A549 treated with CORT108297 at 1 μM for 4 hours (cell line): ENCODE measurements at places on chromosomes 5 and 9. TPM values are rescaled to one million over a fixed set of nuclear protein-coding genes. Genes with fewer than 3 reads are reported as not detected.

GFPT2 gene
- 47.3 to 56.1 TPM (median 53.7 TPM) in 5 replicates for total RNA-seq

MARCHF3 gene
- total RNA-seq: 0.45 to 1.3 TPM (median 1.0 TPM) in 5 replicates

PLGRKT gene
- 21.1 to 27.6 TPM (median 23.2 TPM) in 5 replicates for total RNA-seq

LHX6 gene
- total RNA-seq: 0.41 to 0.61 TPM (median 0.44 TPM) in 5 replicates

SPATA31E1 gene
- 0.03 TPM in 1 of 5 replicates, not detected in the others for total RNA-seq

PDE6A gene
- 0.13 to 0.21 TPM (median 0.13 TPM) in 5 replicates for total RNA-seq

DOCK2 gene
- 1.3 to 4.0 TPM (median 2.9 TPM) in 5 replicates for total RNA-seq

RGMB gene
- total RNA-seq: 5.9 to 9.0 TPM (median 7.7 TPM) in 5 replicates

TIMD4 gene
- 0.97 to 1.5 TPM (median 1.3 TPM) in 5 replicates for total RNA-seq

PCDHA5 gene
- total RNA-seq: 0.47 to 0.79 TPM (median 0.70 TPM) in 5 replicates

TMEM171 gene
- total RNA-seq: 4.8 to 7.5 TPM (median 6.2 TPM) in 5 replicates

POU5F2 gene
- 0.01 TPM in 1 of 5 replicates, not detected in the others for total RNA-seq

SLC23A1 gene
- total RNA-seq: 0.92 to 1.5 TPM (median 1.4 TPM) in 5 replicates

FGFR4 gene
- 15.5 to 26.2 TPM (median 25.0 TPM) in 5 replicates for total RNA-seq

STPG3 gene
- 0.07 TPM in 1 of 5 replicates, not detected in the others for total RNA-seq

AGXT2 gene
- total RNA-seq: not detected in 5 replicates

C8G gene
- 0.88 to 2.3 TPM (median 1.3 TPM) in 5 replicates for total RNA-seq

TRIM36 gene
- total RNA-seq: 1.5 to 2.2 TPM (median 2.0 TPM) in 5 replicates

ASTN2 gene
- total RNA-seq: 4.3 to 5.8 TPM (median 5.3 TPM) in 5 replicates

C9orf50 gene
- total RNA-seq: 0.10 to 0.12 TPM in 2 of 5 replicates, not detected in the others

GIN1 gene
- total RNA-seq: 3.2 to 10.1 TPM (median 4.3 TPM) in 5 replicates

GARIN3 gene
- not detected in 5 replicates for total RNA-seq

INSL6 gene
- not detected in 5 replicates for total RNA-seq

SPATA31C1 gene
- not detected in 5 replicates for total RNA-seq

C6 gene
- not detected in 5 replicates for total RNA-seq

POLR3G gene
- total RNA-seq: 12.9 to 16.7 TPM (median 14.0 TPM) in 5 replicates

RNF183 gene
- total RNA-seq: 0.15 TPM in 1 of 5 replicates, not detected in the others

ADRB2 gene
- total RNA-seq: 0.55 to 0.87 TPM (median 0.69 TPM) in 5 replicates

UBAP1 gene
- 38.7 to 47.6 TPM (median 42.6 TPM) in 5 replicates for total RNA-seq

RELL2 gene
- total RNA-seq: 2.9 to 5.2 TPM (median 4.9 TPM) in 5 replicates

LEAP2 gene
- total RNA-seq: 0.73 to 1.6 TPM (median 1.1 TPM) in 5 replicates

ZNF354B gene
- 4.3 to 5.9 TPM (median 5.7 TPM) in 5 replicates for total RNA-seq

MINAR2 gene
- total RNA-seq: not detected in 5 replicates

DRD1 gene
- 0.28 to 0.96 TPM (median 0.47 TPM) in 5 replicates for total RNA-seq

TMOD1 gene
- 2.3 to 2.9 TPM (median 2.5 TPM) in 5 replicates for total RNA-seq

SLIT3 gene
- total RNA-seq: 13.1 to 21.4 TPM (median 17.2 TPM) in 5 replicates

POLR1E gene
- total RNA-seq: 37.2 to 41.3 TPM (median 38.8 TPM) in 5 replicates

SHROOM1 gene
- total RNA-seq: 8.6 to 10.5 TPM (median 10.3 TPM) in 5 replicates
